Colonic mucosa (tissue), 4 donors: ENCODE measurements at places on chromosomes 2 and 18. TPM values are rescaled to one million over a fixed set of nuclear protein-coding genes. Genes with fewer than 3 reads are reported as not detected.

Gene TFCP2L1
- total RNA-seq: 54.2 TPM

Gene SYT4
- total RNA-seq: 1.2 TPM

Gene VWA3B
- 3.2 TPM for total RNA-seq

Gene MAP2
- total RNA-seq: 1.4 TPM

Gene CRYBA2
- total RNA-seq: 3.4 TPM

Gene PLEK
- total RNA-seq: 2.6 TPM
